Activated CD4-positive, alpha-beta T cell treated with anti-CD3 and anti-CD28 coated beads, Interleukin-2, Interleukin-4, amounts not matched to agents 100 ng/mL and 50 ng/mL, durations not matched to agents 16 hours and 8 hours (primary cell): ENCODE measurements at places on chromosomes 12 and 14.

DNA sequence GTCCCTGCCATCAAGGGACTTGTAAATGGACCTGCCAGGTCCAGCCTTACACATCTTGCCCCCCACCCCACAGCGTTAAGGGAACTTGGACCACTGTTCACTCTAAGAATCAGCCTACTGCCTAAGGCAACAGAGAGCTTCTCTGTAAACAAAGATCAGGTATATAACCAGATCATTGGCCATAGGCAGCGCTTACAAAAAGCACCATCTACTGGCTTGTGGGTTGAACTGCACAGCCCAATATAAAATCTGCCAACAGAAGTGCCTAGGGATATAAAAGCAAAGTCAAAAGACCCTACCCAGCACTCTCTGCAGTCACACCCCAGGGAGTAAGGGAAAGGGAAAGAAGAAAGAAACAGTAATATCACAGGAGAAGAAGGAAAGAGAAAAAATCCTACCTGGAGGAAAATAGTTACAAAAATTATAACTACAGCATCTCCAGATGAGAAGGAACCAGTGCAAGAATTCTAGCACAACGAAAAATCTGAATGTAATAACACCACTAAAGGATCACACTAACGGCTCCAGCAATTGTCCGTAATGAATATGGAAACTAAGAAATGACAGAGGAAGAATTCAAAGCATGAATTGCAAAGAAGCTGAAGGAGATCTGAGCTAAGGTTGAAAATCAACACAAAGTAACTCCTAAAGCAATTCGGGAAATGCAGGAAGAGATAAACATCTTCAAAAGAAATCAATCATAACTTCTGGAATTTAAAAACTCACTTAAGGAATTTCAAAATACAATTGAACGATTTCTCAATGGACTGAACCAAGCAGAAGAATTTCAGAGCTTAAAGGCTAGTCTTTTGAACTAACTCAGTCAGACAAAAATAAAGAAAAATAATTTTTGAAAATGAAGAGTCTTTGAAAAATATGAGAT is 95.2 kb upstream of the PCED1B start:
- DNase-seq = peak; percentile 42

- DNase-seq = peak; percentile 48
Observed at GRCh38 chr12:127485528-127485927, 781.4 kb upstream of the TMEM132C start.

DNA sequence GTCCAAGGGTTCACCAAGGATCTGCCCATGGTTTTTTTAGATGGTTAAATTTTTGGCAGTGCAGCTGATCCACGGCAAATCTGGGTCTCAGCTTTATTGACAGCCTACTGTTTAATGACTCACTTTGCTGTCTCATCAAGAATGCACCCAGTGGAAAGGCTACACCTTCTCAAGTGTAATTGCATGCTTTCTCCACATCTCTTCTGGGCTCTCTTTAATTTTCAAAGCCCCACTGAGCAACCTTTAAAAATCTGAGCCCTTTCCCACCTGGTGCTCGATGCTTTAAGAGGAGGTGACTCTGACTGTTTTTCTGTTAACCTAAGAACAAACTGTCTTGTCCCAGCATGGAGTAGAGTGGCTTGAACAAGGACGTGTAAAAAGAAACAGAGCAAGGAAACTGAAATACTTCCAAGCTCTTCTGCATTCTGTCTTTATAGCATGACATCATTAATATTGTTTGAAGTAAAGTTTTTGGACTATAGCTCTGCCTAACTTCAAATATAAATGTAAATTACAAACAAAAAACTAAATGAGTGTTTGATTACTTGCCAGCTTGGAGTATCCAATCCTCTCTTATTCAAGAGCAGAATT is 214.2 kb upstream of the KRR1 start:
- DNase-seq = no peak

GRCh38 chr14:67241411-67242167 is at the start of gene PALS1:
Gene PALS1 (plus strand): TSS chr14:67241435. CDS start chr14:67279171, 37,736 bp downstream.
- peak; percentile 36 for DNase-seq

- DNase-seq = no peak
Observed at GRCh38 chr14:60989599-60989998, 8.6 kb downstream of the SLC38A6 start.

GRCh38 chr14:101915871-101916815 is 48.2 kb upstream of the DYNC1H1 start:
- no peak for DNase-seq

GRCh38 chr12:50635364-50635763 is 128.5 kb upstream of the ATF1 start:
- DNase-seq = no peak

GRCh38 chr14:49895480-49895879 is 2.6 kb downstream of the ARF6 start:
- DNase-seq = peak; percentile 49

GRCh38 chr12:116484807-116485206 is 74.4 kb upstream of the MAP1LC3B2 start:
- no peak for DNase-seq

GRCh38 chr12:120999191-121000120 is 16.8 kb downstream of the C12orf43 start:
- DNase-seq = no peak

- DNase-seq = no peak
Observed at GRCh38 chr12:38601949-38602348, 285.4 kb downstream of the ALG10B start.

DNA sequence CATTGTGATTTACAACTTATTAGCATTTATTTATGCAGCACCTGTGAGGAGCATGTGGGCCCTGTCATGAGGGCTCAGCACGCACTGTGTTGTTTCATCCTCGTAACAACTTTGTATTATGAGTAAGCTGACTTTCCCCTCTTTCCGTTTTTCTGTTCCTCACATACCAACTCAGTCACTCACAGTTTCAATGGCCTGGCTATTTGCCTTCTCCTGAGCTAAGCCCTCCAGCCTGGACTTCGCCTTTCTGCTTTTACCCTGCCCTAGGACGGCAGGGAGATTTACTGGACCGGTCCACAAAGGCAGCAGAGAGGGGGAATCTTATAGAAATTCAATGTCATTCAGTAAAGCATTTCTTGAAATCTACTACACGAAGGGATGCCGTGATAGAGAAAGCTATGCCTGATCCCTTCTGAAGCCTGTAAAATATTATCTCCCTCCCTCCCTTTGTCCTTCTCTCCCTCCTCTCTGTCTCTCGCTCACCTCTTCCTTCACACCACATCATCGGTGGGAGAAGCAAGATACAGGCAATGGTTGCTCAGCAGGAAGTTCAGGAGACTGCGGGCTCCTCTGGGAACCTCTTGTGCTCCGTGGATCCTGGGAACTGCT is 219.2 kb upstream of the TBX3 start:
- DNase-seq = no peak

- no peak for DNase-seq
Observed at GRCh38 chr14:90299408-90299807, 32.3 kb downstream of the NRDE2 start.

DNA sequence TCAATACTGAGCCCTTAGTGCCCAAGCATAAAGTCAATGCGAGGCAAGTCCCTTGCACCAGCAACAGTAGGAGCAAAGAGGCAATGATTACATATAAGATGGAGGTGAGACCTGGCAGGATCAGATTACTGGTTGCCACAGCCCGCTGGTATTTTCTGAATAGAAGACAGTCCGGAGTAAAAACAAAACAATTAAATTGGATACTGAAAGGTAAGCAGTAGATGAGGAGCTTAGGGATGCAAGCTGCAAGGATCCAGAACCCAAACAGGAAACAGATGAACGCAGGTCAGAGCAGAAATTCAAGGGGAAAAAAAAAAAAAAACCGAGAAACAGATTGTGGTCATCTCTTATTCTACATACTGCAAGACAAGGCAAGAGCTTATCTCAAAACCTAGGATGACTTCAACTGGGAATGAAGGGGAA is 119.6 kb downstream of the MED13L start:
- DNase-seq = no peak

- DNase-seq = no peak
Observed at GRCh38 chr12:14840616-14841015, 2.7 kb downstream of the ART4 start.
